ENCODE measurements at places on chromosomes 12 and 14. TPM values are rescaled to one million over a fixed set of nuclear protein-coding genes. Genes with fewer than 3 reads are reported as not detected.

Gene ARHGAP5
- polyA plus RNA-seq: 26.0 TPM

Gene ASB2
- polyA plus RNA-seq: 3.8 TPM

Gene FITM1
- polyA plus RNA-seq: 1.1 TPM

Gene ERBB3
- 0.83 TPM for polyA plus RNA-seq

Gene PRR4
- polyA plus RNA-seq: 3.5 TPM

Gene IGFBP6
- polyA plus RNA-seq: 1.0 TPM

Gene SLC6A13
- polyA plus RNA-seq: not detected

Gene WNT1
- 0.19 TPM for polyA plus RNA-seq

Gene PSME1
- polyA plus RNA-seq: 804 TPM

Gene SCNN1A
- not detected for polyA plus RNA-seq

Gene MGP
- polyA plus RNA-seq: not detected

Gene RDH16
- polyA plus RNA-seq: 0.09 TPM

Gene TBX3
- polyA plus RNA-seq: not detected

Gene ETFBKMT
- 1.3 TPM for polyA plus RNA-seq

Gene ACTN1
- polyA plus RNA-seq: 4.2 TPM

Gene VWF
- polyA plus RNA-seq: 0.11 TPM

Gene TPH2
- polyA plus RNA-seq: not detected

Gene ACSM4
- not detected for polyA plus RNA-seq

Gene NGB
- not detected for polyA plus RNA-seq

Gene RTL1
- polyA plus RNA-seq: not detected

Gene SLC17A8
- not detected for polyA plus RNA-seq

All from IgD-negative memory B cell (primary cell).